ENCODE measurements at places on chromosomes 7 and 10. TPM values are rescaled to one million over a fixed set of nuclear protein-coding genes. Genes with fewer than 3 reads are reported as not detected.
A peak's percentile ranks its signal among the peaks of the same experiment; 100 is the strongest.

GHRHR gene
- total RNA-seq: not detected

CYP3A7 gene
- total RNA-seq: not detected

TRIM56 gene
- 42.3 TPM for total RNA-seq

C10orf105 gene
- 0.16 TPM for total RNA-seq

CDH23 gene
- total RNA-seq: 2.4 TPM

TRA2A gene
- 86.3 TPM for total RNA-seq

DNA sequence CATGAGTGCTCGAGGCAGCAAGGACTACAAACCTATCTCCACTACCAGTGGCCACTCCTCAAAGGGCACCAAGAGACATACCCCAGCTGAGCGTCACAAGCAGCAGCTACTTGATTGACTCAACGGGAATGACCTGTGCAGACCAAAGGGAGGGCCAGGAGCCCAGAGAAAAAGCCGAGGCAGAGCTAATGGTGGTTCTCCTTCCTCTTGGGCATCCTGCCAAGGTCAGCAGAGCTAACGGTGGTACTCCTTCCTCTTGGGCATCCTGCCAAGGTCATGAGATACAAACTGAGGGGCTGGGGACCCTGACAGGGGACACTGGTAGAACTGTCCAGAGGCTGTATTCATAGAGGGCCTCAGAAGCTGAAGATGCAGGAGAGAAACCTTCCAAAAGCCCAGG is 60.4 kb downstream of the FAM53B start:
- DNase-seq: no peak

DNA sequence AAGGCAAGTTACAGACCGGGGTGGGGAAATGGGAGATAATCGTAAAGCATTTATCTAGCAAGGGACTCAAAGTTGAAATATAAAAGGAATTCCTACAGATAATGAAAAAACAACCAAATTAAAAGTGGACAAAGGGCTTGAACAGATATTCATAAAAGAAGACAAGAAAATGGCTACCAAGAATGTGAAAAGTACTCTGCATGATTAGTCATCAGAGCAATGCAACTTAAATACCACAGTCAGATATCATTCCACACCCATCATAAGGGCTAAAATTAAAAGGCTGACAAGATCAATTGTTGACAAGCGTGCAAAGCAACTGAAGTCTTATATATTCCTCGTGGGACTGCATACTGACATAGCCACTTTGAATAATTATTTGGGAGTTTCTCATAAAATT is 124.6 kb upstream of the RSU1 start:
- no peak for DNase-seq

GRCh38 chr7:106282390-106282789 is 2.4 kb downstream of the NAMPT start:
- no peak for DNase-seq

GRCh38 chr7:36865019-36865418 is 140.7 kb upstream of the AOAH start:
- DNase-seq: no peak

- no peak for DNase-seq
Observed at GRCh38 chr7:82430500-82431465, 12.8 kb downstream of the CACNA2D1 start.

DNA sequence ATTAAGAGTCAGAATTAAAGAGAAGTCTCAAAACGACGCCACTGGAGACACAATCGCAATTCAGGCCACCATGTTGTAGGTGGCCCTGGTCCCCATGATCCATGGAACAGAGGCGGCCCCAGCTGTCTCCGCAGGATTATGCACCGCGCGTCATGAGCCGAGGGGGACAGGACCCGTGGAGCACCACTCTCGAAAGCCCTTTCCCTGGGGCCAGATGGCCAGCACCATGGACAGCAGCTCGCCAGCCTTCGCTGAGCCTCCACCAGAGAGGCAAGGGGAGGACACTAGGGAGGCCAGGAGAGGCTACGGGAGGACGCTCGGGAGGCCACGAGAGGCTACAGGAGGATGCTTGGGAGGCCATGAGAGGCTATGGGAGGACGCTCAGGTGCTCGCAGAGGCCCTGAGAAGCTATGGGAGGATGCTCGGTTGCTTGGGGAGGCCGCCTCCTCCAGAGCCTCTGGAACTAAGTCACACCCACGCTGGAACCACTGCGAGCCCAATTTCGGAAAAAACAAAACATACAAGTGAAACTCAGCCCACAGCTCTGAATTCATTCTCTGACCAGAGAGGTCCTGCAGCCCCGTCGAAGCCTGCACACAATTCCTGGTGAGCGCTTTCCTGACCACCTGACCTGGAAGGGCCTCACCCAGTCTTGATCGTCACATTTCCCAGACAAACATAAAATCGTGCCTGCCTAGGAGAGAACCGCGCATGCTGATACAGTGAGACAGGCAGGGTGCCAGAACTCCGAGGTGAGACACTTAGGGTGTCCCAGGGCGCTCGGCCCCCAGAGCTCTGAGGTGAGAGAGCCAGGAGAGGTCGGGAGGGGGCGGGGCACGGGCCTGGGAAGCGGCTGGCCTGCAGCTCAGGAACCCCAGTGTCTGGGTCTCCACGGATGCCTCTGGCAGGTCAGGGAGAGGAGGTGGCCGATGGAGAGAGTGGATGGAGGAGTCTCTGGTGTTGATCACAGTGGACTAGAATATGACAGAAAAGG is 224.4 kb downstream of the PTPRN2 start:
- DNase-seq: no peak

GRCh38 chr7:43891069-43891955 is 15.1 kb downstream of the URGCP start:
- DNase-seq: no peak

- peak; percentile 2 for DNase-seq
Observed at GRCh38 chr7:56287429-56288138, 171.4 kb upstream of the NUPR2 start.

DNA sequence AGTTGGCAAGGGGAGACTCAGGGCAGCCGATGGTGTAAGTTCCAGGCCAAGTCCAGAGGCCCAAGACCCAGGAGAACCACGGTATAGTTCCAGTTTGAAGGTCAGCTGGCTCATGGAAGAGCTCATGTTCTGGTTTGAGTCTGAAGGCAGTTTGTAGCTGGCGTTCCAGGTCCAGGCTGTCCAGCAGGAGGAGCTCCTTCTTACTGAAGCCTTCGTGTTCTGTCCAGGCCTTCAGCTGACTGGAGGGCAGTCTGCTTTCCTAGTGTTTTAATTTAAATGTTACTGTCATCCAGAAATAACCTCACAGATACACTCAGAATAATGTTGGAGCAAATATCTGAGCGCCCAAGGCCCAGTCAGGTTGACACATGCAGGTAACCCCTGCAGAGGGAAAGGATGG is 4.2 kb downstream of the SUN1 start:
- DNase-seq: no peak

GRCh38 chr7:111771638-111772037 is 209.3 kb upstream of the IMMP2L start:
- no peak for DNase-seq

GRCh38 chr10:70738006-70738760 is 47.0 kb downstream of the TBATA start:
- no peak for DNase-seq

DNA sequence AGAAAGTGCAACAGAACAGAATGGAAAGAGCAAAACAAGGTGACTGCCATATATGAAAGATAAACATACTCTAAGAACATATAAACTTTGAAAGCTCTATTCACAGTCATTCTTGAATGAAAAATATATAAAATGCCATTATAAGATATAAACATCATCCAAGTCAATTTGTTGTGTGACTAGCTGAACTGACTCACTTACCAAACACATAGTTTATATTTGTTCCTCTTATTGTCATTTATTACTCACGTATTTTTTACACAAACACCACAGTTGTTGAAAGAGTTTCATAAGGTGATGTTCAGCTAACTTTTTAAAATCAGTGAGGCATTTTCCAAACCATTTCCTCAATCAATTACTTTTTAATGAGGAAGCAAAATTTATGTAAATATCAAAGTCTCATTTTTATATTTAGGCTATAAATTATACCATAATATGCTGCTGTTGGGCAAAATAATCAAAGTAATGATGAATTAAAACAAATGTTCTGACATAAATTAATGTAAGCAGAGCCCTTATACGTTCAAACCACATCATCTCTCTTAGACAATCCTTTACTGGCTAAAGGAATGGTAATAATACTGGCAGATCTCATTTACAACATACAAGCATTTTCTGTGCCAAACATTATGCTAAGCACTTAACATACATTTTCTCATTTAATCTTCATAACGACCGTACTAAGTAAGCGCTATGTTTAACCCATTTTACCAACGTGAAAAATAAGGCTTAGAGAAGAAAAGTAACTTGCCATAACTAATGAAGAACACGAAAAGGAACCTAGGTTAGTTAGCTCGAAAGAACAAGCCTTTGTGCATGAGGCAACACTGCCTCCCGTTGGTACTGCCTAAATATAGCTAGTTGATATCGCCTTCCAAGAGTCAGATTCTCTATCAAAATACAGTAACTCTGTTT is 7.3 kb downstream of the LRRN3 start:
- peak; percentile 76 for DNase-seq

GRCh38 chr10:11525503-11525902 is 85.9 kb downstream of the USP6NL start:
- DNase-seq: no peak

- no peak for DNase-seq
Observed at GRCh38 chr10:93876381-93876780, 17.4 kb upstream of the SLC35G1 start.

- DNase-seq: peak; percentile 24
Observed at GRCh38 chr10:98391578-98391991, 23.4 kb downstream of the PYROXD2 start.

- DNase-seq: no peak
Observed at GRCh38 chr10:51137756-51138529, 63.7 kb downstream of the PRKG1 start.

DNA sequence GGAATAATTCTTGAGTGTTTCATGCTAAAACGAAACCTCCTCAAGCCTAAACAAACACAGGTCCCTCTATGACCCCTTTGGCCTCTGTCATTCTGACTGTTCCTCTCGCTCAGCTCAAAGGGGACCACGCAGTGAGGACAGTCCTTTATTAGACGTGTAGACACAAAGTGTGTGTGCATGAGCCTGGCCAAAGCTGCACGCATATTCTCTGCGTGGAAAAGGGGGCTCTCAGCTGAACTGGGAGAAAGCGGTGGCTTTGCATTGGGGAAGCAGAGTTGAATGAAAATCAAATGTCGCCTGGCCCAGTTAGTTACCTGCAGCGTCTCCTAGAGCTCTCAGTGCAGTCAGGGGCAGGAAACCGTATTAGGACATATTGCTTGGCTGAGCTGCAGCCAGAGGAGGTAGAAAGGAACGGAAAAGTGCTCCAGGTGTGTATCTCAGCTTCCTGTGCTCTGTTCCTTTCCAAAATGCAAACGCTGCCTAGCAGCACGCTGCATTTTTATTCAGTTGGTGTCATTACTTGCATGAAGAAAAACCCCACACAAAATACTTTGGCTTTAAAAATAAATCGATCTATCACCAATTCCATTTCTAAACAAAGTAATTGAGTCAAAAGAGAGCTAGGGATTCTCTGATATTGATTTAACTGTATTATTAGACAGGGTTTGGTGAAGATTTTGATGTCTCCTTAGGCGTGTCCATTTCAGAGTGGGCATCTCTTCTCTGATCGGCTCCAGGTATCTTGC is 4.9 kb downstream of the GATA3 start:
- DNase-seq: no peak

GRCh38 chr7:34849163-34849960 is 187.9 kb downstream of the DPY19L1 start:
- DNase-seq: no peak

DNA sequence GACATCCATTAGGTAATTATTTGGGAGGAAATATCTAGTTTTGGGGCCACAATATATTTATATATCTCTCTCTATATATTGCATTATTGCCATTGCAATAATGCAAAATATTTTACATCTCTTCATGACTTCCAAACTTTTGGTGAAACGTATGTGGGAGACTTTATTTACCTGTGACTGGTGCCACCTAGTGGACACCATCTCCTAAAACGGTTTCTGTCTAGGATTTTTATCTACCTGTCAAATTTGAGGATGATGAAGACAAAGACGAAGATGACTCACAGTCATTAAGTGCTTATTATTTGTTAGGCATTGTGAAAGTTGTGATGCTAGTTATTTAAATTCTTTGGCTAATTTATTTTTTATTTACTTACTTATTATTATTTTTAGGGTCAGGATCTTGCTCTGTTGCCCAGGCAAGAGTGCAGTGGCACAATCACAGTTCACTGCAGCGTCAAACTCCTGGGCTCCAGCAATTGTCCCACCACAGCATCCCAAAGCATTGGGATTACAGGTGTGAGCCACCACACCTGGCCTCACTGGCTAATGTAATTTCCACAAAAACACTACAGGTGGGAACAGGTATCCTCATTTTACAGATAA is 18.7 kb upstream of the CBLL1 start:
- peak; percentile 75 for DNase-seq

DNA sequence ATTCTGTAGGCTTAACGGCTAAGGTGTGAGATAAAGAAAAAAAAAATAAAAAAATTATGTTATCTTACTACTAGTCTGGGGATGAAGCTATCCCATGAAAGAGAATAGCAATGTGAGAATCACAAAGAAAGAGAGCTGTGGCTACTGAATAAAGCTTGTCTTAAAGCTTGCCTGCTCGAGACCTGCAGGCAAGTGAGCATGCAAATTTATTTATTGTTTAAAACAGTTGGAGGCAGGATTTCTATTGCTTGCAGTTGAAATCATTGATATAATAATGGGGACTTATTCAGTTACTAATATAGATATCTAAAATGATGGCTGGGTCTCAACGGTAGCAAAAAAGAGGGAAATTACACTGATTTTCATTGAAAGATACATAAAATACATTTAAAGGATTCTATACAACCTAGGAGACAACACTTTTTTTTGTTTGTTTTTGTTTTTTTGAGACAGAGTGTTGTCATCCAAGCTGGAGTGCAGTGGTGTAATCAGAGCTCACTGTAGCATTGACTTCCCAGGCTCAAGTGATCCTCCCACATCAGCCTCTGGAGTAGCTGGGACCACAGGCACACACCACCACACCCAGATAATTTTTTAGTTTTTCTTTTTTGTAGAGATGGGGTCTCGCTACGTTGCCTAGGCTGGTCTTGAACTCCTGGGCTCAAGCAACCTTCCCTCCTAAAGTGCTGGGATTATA is 144.5 kb upstream of the FEZF1 start:
- no peak for DNase-seq

DNA sequence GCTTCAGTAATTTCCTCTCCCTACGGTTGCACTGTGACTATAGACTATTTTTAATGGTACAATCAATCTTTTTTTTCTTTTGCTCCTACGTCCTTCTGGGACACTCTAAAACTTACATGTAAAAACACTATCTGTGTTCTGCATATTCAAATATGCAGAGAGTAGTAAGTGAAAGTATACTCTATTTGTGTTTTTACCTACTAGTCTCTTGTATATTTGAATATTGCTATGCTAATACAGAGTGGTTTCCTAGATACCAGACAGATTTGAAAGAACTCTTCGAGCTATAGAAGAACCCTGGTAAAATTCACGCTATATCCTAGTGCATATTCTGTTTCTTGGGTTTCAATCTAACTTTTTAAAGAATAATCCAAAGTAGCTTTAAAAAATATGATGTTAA is 200.8 kb upstream of the LRRN3 start:
- no peak for DNase-seq

GRCh38 chr7:51286401-51286800 is 30.2 kb downstream of the COBL start:
- no peak for DNase-seq

GRCh38 chr7:2663960-2664359 is 24.0 kb upstream of the AMZ1 start:
- no peak for DNase-seq

- peak; percentile 84 for DNase-seq
Observed at GRCh38 chr7:121530227-121531174, 134.4 kb upstream of the FAM3C start.

All from activated CD8-positive, alpha-beta T cell treated with anti-CD3 and anti-CD28 coated beads for 36 hours (primary cell).